Nephron progenitor cell (in vitro differentiated cells): ENCODE measurements at places on chromosomes 13 and 19.
A peak's percentile ranks its signal among the peaks of the same experiment; 100 is the strongest.

GRCh38 chr13:68923995-68924394 lies 1183.6 kb upstream of the ATXN8OS start:
- H3K36me3 ChIP-seq = no peaks in the 10 kb centered on the region
- no peak overlapping the region for H3K27ac ChIP-seq
- DNase-seq = no peak
- no peaks in the 10 kb centered on the region for H3K4me1 ChIP-seq

DNA sequence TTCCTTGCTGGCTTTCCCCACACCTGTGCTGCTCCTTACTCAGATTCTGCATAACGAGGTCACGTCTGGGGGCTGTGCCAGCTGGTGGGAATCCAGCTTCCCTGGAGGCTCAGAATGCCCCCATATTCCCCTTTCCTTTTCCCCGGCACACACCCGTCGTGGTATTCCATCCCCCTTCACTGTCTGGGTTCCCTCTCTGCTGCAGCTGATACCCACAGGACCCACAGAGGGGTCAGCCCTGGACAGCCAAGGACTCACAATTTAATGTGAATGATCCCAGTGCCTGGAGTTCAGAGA lies 4.2 kb upstream of the MYH14 start:
- H3K4me3 ChIP-seq = no peak overlapping the region
- peaks cover 80% of the 10 kb centered on the region for H3K27me3 ChIP-seq
- H3K27ac ChIP-seq = no peak overlapping the region
- no peaks in the 10 kb centered on the region for H3K4me1 ChIP-seq
- no peak for DNase-seq
- no peaks in the 10 kb centered on the region for H3K36me3 ChIP-seq

GRCh38 chr13:107203146-107203847 lies 635.4 kb upstream of the ARGLU1 start:
- no peak overlapping the region for H3K4me3 ChIP-seq
- H3K27me3 ChIP-seq = peaks cover 5% of the 10 kb centered on the region
- H3K27ac ChIP-seq = no peak overlapping the region
- DNase-seq = peak; percentile 30
- no peaks in the 10 kb centered on the region for H3K36me3 ChIP-seq
- H3K4me1 ChIP-seq = peaks cover 10% of the 10 kb centered on the region

GRCh38 chr13:38350114-38350617 lies 515 bp downstream of the UFM1 start:
- H3K36me3 ChIP-seq = peaks cover 23% of the 10 kb centered on the region
- peak overlapping the region; percentile 98 for H3K27ac ChIP-seq
- H3K27me3 ChIP-seq = peaks cover 6% of the 10 kb centered on the region
- DNase-seq = peak; percentile 51
- H3K4me1 ChIP-seq = peaks cover 30% of the 10 kb centered on the region

DNA sequence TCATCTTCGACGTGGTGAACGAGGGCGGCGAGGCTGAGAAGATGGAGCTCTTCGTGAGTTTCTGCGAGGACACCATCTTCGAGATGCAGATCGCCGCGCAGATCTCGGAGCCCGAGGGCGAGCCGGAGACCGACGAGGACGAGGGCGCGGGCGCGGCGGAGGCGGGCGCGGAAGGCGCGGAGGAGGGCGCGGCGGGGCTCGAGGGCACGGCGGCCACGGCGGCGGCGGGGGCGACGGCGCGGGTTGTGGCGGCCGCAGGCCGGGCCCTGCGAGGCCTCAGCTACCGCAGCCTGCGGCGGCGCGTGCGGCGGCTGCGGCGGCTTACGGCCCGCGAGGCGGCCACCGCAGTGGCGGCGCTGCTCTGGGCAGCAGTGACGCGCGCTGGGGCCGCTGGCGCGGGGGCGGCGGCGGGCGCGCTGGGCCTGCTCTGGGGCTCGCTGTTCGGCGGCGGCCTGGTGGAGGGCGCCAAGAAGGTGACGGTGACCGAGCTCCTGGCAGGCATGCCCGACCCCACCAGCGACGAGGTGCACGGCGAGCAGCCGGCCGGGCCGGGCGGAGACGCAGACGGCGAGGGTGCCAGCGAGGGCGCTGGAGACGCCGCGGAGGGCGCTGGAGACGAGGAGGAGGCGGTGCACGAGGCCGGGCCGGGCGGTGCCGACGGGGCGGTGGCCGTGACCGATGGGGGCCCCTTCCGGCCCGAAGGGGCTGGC lies 52.6 kb downstream of the MAP4K1 start:
- H3K36me3 ChIP-seq = peaks cover 5% of the 10 kb centered on the region
- no peak overlapping the region for H3K4me3 ChIP-seq
- peaks cover 15% of the 10 kb centered on the region for H3K27me3 ChIP-seq
- no peaks in the 10 kb centered on the region for H3K4me1 ChIP-seq
- no peak for DNase-seq

DNA sequence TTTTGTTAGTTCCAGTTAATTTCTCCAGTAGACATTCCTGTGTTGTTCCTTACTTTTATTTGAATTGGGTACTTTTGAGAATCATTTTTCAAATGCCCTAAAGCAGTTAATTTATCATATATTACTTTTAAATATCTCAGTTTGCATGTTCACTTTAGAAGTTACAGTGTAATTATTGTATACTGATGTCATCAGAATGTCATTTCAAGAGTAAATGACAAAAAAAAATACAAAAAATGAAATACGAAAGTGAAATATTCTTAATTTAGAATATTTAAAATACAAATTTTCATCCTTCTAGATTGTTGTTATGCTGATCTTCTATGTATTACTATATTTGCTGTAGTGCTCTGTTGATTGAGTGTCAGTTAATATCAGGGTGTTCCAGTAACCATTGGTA lies 114.2 kb downstream of the PAN3 start:
- no peaks in the 10 kb centered on the region for H3K27me3 ChIP-seq
- no peak for DNase-seq
- H3K36me3 ChIP-seq = peaks cover 72% of the 10 kb centered on the region
- no peak overlapping the region for H3K27ac ChIP-seq
- no peak overlapping the region for H3K4me3 ChIP-seq

GRCh38 chr19:16470911-16471811 lies 609 bp downstream of the EPS15L1 start:
- H3K4me1 ChIP-seq = peaks cover 45% of the 10 kb centered on the region
- DNase-seq = no peak
- peaks cover 8% of the 10 kb centered on the region for H3K36me3 ChIP-seq

DNA sequence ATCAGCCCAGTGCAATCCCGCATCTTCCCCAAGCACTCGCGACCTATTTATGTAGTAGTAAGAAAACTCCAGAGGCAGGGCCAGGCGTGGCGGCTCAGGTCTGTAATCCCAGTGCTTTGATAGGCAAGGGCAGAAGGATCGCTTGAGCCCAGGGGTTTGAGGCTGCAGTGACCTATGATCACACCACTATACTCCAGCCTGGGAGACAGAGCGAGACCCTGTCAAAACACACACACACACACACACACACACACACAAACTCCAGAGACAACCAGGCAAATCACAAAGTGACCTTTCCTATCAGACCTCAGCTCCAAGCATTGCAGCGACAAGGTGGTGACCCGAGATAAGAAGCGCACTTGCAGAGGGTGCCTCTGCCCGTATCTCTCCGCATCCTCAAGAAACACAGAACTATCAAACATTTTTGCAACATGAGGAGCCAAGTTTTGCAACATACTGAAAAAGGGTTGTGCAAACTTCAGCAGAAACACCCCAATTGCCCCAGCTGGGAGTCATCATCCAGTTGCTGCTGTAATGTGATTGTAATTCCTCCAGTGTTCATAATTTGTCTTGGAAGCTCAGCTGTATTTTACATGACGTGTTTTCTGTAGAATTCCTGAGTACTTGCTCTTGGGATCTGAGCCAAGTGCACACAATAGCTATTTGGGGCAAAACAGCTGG lies 8.7 kb upstream of the KLF2 start:
- H3K27ac ChIP-seq = no peak overlapping the region
- DNase-seq = no peak
- no peak overlapping the region for H3K4me3 ChIP-seq
- H3K27me3 ChIP-seq = peaks cover 55% of the 10 kb centered on the region
- H3K4me1 ChIP-seq = no peaks in the 10 kb centered on the region
- H3K36me3 ChIP-seq = no peaks in the 10 kb centered on the region

GRCh38 chr13:102402290-102402689 lies 442 bp upstream of the FGF14 start:
- no peaks in the 10 kb centered on the region for H3K36me3 ChIP-seq
- peaks cover 88% of the 10 kb centered on the region for H3K27me3 ChIP-seq
- no peak overlapping the region for H3K27ac ChIP-seq
- H3K4me1 ChIP-seq = peaks cover 26% of the 10 kb centered on the region
- peak; percentile 53 for DNase-seq

DNA sequence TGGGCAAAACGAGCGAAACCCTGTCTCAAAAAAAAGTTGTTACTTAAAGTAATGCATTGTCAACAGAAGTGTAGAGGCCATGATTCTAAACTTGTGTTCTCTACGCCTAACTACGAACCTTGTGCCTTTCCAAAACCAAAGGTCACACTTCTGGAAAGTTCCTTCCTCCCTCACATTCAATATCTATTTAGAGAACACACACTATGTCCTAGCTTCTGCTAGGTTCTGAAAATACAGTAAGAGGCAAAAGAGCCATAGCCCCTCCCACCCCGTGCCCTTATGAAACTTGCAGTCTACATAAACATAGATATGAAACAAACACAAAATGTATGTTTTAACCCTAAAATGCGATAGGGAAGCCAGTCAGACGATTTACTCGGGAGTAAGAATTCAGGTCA lies 36.4 kb downstream of the RNF6 start:
- H3K27me3 ChIP-seq = peaks cover 17% of the 10 kb centered on the region
- peaks cover 6% of the 10 kb centered on the region for H3K4me1 ChIP-seq
- H3K4me3 ChIP-seq = peak overlapping the region; percentile 85
- no peak for DNase-seq

GRCh38 chr13:28413999-28414398 lies 80.9 kb downstream of the FLT1 start:
- no peak overlapping the region for H3K27ac ChIP-seq
- H3K27me3 ChIP-seq = peaks cover 3% of the 10 kb centered on the region
- DNase-seq = no peak
- H3K36me3 ChIP-seq = no peaks in the 10 kb centered on the region
- H3K4me1 ChIP-seq = peaks cover 26% of the 10 kb centered on the region
- no peak overlapping the region for H3K4me3 ChIP-seq

DNA sequence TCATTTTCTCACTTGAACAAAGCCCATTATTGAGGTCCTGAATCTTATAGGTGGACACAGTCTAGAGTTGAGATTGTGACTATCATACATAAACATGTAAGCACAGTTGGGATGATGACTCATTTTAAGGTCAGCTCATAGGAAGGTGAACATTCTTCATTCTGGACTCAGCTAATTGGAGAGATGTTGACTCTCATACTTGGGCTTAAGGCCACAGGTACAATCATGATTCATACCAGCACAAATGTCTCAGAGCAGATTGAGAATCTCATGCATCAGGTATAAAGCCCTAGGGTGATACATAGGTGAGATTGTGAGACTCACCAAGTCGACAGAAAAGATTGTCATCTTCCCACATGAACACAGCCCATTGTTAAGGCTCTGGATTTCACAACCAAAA lies 62.3 kb upstream of the ZNF724 start:
- no peak overlapping the region for H3K4me3 ChIP-seq
- DNase-seq = no peak
- peaks cover 15% of the 10 kb centered on the region for H3K36me3 ChIP-seq
- H3K4me1 ChIP-seq = no peaks in the 10 kb centered on the region

DNA sequence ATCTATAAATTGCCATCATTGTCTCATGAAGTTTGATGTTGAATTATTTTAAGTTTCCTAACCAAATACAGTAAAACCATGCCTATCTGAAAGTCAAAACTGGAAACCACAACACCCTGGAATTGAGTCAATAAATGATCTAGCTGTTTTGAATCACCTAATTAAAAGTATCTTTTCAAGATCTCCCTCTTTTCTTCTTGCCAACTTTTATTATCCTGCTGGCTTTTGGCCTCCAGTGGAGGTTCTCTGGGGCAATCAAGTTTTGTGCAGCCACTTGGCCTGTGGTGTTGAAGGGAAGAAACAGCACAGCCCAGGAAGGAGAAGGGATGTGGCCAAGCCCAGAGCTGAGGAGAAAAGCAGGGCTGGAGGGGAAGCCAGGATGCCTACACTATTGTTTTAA lies 255.4 kb downstream of the COG6 start:
- no peaks in the 10 kb centered on the region for H3K36me3 ChIP-seq
- H3K4me3 ChIP-seq = no peak overlapping the region
- peaks cover 3% of the 10 kb centered on the region for H3K27me3 ChIP-seq

- H3K27ac ChIP-seq = no peak overlapping the region
- DNase-seq = no peak
- H3K27me3 ChIP-seq = no peaks in the 10 kb centered on the region
- peak overlapping the region; percentile 92 for H3K4me3 ChIP-seq
- peaks cover 27% of the 10 kb centered on the region for H3K36me3 ChIP-seq
Observed at GRCh38 chr19:2782329-2782935, 641 bp downstream of the SGTA start.

DNA sequence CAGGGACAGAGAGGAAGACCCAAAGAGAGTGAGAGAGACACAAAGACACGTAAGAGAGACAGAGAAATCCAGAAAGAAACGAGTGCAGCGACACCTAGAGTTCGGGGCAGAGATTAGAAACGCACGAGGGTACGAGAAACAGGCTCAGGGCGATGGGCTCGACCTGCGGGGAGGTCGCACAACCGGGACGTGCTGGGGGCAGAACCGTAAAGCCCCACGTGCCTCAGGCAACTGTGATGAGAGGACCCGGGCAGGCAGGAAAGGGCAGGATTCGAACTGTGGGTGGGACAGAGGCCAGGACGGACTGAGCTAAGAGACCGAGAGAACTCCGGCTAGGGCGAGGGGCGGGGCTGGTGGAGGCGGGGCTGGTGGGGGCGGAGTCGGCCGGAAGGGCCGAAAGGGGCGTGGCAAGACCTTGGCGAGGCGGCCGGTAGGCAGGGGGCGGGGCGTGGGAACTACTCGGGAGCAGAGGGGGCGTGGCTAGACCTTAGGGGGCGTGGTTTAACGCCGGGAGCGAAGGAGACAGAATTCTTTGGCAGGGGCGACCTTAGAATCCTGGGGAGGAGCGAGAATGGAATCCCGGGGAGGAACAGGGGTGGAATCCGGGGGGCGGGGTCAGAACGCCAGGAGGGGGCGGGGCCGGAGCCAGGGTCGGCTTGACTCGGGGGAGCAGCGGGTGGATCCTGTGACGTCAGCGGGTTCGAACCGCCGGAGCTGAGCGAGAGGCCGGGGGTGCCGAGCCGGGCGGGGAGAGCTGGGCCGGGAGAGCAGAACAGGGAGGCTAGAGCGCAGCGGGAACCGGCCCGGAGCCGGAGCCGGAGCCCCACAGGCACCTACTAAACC lies at the start of gene NECTIN2:
Gene NECTIN2, plus strand, starts transcription at position 686 of the 843 bp plus-strand sequence. CDS start 229 bp downstream, outside the sequence.
- H3K27ac ChIP-seq = peak within 1 kb of the TSS; percentile 100
- H3K4me1 ChIP-seq = peaks cover 35% of the 10 kb centered on the region
- peak; percentile 100 for DNase-seq
- peaks cover 2% of the 10 kb centered on the region for H3K27me3 ChIP-seq

DNA sequence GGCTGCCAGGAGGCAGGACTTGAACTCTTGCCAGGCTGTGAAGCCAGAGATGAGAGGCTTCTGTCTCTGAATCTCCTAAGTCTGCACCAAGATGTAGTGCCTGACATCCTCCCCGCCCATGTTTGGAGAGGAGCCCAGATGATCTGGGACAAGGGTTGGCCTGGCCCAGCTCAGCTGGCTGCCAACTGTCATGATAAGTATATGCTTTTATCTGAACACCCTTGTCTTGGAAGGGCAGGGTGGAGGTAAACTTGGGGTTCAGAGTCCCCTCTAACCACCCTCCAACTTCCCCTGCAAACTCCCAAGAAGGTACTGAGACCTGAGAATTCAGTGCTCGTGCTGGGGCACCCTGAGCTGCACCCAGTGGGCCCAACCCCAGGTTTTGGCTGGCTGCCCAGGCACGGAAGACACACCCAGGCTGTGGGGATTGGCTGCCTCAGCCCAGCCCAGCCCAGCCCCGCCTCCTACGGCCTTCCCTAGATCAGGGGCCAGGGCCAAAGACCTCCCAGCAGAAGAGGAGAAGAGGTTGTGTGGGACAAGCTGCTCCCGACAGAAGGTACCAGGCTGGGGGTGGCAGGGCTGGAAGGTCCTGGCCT lies at the start of gene CYP4F12:
Gene CYP4F12, plus strand, starts transcription at position 508 of the 596 bp plus-strand sequence. CDS start 443 bp downstream, outside the sequence.
- H3K27ac ChIP-seq = no peak within 1 kb of the TSS
- peaks cover 2% of the 10 kb centered on the region for H3K36me3 ChIP-seq
- no peak for DNase-seq
- H3K4me3 ChIP-seq = no peak within 1 kb of the TSS
- no peaks in the 10 kb centered on the region for H3K27me3 ChIP-seq
